ENCODE measurements at places on chromosomes 7 and 10. TPM values are rescaled to one million over a fixed set of nuclear protein-coding genes. Genes with fewer than 3 reads are reported as not detected.

MMD2 gene
- 8.5 TPM for total RNA-seq

KAT6B gene
- total RNA-seq, result 108 TPM

CNPY1 gene
- total RNA-seq, result 0.46 TPM

CASTOR2 gene
- 55.8 TPM for total RNA-seq

TRAPPC14 gene
- total RNA-seq, result 16.8 TPM

PDZD7 gene
- 7.2 TPM for total RNA-seq

NPFFR1 gene
- total RNA-seq, result 5.1 TPM

EPO gene
- not detected for total RNA-seq

PLAC9 gene
- total RNA-seq, result 1.4 TPM

NUTM2E gene
- 0.46 TPM for total RNA-seq

ACTA2 gene
- total RNA-seq, result 14.8 TPM

PRSS2 gene
- not detected for total RNA-seq

GIMAP5 gene
- total RNA-seq, result 3.7 TPM

ZNF804B gene
- total RNA-seq, result 8.3 TPM

FBXL13 gene
- 18.5 TPM for total RNA-seq

CFAP46 gene
- 9.2 TPM for total RNA-seq

TMEM225B gene
- 0.23 TPM for total RNA-seq

DENND2A gene
- 43.8 TPM for total RNA-seq

UPK3B gene
- total RNA-seq, result 0.23 TPM

ECHS1 gene
- 48.4 TPM for total RNA-seq

CTAGE15 gene
- total RNA-seq, result 0.69 TPM

ANKRD2 gene
- 0.46 TPM for total RNA-seq

All from diencephalon (tissue), 1 donor.